ENCODE measurements at places on chromosomes 3 and 15.

- no peak for DNase-seq
These were observed 47.7 kb downstream of the UMPS start for GRCh38 chr3:124777762-124778470.

DNA sequence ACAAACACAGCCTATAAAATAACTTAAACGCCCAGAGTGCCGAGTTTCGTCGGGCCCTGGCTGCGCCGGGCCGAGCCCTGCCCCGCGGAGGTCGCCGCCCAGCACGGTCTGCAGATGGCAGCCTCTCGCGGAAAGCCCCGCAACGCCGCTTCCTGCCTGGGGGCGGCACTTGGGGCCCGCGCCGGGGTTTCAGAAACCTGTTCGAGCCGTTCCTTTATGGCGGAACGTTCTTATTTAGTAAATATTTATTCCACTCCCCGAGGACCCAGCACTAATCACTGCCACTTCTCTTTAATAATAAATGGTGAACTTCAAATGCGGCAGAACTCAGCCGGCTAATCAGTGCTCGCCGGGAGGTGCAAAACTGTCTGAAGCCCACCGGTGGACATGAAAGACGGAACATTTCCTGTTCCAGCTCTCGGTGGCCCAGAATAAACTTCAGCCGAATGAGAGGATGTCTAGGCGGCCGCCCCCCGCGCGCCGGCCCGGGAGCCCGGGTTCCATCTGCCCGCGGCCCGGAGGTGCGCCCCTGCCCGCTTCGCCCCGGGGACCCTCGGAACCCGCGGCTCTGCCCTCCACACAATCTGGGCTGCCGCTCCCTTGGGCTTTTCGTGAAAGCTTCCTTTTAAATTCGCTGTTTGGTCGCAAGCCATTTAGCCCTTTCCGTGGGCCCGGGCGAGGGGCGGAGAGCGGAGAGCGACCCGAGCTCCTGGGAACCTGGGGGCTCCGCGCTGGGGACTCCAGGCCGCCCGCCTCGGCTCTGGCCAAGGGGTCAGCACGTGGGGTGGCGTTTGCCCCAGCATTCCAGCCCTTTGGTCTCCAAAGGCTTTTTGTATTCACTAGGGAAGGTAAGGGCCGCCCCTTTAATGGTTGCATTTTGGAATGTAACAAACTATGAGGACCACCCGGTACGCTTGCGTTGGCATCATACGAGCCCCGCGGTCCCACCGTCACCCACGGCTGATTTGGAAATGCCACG lies 110.8 kb upstream of the ATP11B start:
- no peak for DNase-seq

GRCh38 chr3:29775340-29775739 lies 494.5 kb downstream of the RBMS3 start:
- no peak for DNase-seq

GRCh38 chr3:43641306-43642114 lies 19.7 kb upstream of the ANO10 start:
- no peak for DNase-seq

DNA sequence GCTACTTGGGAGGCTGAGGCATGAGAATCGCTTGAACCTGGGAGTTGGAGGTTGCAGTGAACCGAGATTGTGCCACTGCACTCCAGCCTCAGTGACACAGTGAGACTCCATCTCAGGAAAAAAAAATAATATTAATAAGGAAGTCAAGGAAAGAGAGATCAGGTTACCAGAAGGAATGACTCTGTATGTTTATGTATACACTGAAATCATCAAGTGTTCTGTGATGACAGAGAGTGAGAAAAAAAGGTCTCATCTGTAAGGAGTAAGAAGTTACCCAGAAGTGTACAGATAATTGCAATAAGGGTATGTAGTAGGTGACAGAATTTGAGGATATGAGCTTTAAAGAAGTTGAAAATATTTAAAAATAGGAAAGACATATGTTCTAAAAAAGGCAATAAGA lies 4.3 kb upstream of the CCDC50 start:
- no peak for DNase-seq

DNA sequence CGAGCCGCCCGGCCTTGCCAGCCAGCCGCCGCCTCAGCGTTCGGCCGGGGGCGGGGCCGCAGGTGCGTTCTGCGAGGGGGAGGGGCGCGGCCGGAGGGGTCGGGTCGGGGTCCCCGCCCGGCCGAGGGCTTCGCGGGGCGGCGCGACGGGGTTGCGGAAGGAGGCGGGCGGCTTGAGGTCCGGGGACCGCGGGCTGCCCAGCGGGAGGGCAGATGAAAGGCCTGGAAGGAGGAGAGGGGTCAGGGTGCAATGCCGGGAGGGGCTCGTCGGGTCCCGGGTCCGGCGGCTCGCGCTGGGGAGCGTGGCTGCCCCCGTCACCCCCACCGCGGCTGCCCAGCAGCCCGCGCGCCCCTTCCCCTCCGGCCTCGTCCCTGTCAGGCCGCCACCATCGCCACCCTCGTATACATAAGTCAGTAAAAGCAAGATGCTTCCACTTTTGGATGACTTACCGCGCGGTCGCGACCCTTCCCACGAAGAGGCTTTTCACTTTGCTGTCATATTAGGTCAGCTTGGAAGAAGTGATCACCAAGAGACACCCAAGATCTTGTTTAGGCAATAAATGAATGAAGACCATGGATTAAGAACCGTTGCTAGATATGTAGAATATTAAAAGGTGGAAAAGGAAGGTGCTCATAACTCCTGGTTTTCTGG lies 620 bp upstream of the ANP32A start:
- DNase-seq, result no peak

DNA sequence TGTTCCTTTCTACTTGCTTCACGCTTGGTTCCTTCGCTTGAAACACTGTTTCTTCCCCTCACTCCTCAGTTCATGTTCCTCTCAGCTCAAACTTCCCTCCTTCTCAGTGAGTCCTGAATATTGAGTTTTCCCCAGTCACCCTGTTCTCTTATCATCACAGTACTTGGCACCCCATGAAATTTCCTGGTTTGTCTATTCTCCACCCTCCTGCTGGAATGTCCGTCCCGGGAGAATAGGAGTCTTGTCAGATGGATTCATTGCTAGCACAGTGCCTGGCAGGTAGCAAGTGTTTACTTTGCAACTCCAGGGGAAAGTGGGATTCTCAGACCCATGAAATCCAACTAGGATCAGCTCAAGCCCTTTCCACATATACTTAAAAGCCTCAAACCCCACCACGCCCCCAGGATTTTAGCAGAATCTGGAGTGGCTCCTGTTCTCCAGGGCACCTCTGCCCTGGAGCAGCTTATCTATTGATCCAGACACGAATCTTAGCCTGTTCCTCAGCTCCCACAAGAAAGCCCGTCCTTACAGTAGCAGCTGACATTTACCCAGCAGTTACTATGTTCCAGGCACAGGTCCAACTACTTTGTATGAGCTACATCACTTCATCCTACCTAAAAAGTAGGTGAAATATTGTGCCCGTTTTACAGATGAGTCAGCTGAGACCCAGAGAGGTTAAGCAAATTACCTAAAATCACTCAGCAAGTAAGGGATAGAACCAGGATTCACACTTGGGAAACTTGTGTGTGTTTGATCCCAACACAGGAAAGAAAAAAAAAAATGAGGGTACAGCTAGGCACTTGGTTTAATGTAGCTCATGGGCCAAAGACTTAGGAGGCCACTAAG lies 36.8 kb upstream of the MAP3K13 start:
- DNase-seq, result no peak

DNA sequence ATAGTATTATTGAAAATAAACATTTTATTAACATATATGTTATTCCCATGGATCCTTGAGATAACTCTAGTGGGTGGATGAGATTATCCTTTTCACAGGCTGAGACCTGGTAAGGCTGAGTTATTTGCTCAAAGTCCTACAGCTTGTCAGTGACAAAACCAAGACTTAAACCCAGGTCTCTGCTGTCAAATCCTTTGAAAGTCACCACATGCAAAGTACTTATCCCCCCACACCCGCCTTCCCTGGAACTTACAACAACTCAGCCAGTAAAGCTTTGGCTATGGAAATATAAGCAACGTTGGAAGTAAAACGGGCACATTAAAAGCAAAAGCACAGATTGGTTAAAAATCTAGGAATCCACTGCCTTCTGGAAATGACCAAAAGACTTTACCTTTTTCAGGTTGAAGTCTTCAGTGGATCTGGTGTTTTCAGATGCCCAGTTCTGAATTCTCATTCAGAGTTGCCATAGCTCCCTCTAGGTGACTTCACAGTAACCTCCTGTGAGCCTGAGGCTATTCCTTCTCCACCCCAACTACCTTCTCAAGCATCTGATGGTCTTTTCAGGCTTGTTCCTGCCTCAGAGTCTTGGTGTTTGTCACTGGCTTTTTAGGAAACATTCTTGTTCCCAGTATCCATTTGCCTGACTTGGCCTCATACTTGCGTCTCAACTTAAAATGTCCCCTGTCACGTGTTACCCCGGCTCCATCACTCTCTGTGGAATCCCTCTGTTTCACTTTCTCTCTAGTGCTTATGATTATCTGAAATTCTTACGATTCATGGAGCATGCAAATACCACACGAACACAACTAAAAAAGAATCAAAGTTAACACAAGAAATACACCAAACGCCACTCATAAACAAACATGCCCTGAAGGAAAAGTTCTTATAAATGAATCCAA lies 131.2 kb downstream of the MAGI1 start:
- no peak for DNase-seq

DNA sequence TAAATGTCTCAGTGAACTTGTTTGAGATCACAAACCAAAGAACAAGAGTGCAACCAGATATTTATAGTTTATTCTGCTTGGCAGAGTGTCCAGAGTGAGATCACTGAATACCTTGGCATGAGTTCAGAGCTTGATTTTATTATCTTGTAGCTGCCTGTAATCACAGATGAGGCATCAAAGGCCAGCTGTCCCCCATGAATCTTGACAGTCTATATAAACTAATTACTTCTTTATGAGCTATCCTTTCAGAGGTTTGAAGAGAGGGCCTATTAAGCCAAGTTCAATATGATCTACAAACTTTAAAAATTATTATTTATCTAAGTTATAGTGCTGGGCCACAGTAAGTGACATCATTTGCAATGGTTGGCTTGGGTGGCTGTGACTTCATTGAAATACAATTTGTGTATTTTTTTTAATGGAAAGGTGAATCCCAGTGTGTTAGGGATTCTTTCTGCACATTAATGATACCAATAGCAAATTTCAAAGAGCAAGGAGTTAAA lies 251.5 kb downstream of the CLSTN2 start:
- DNase-seq, result no peak

DNA sequence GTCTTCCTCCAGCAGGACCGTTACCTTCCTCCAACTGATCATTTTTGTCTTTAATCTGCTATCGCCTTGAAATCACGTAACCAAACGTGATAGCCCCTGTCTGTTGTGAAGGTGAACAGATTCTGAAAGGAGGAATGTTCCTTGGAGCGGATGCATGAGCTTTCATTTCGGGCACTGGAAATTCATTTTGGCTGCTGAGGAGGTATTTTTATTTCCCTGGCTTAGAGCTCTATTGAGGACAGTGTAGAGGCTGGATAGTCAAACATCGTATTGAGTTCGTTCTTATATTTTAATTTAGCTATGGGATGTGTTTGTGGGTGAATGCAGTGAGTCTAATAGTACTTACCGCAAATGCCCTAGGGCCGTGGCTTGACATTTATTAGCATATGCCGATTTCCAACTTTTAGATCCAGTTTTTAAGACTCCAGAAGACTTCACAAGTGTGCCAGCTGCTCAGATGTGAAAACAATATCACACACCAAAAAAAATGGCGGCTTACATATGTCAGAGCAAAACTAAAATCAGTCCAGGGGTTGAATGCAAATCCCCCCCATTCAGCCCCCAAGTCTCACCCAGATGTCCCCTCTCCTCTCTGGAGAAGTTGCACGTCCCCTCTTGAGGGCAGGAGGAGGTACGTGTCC lies 22.1 kb downstream of the CPN2 start:
- DNase-seq, result no peak

DNA sequence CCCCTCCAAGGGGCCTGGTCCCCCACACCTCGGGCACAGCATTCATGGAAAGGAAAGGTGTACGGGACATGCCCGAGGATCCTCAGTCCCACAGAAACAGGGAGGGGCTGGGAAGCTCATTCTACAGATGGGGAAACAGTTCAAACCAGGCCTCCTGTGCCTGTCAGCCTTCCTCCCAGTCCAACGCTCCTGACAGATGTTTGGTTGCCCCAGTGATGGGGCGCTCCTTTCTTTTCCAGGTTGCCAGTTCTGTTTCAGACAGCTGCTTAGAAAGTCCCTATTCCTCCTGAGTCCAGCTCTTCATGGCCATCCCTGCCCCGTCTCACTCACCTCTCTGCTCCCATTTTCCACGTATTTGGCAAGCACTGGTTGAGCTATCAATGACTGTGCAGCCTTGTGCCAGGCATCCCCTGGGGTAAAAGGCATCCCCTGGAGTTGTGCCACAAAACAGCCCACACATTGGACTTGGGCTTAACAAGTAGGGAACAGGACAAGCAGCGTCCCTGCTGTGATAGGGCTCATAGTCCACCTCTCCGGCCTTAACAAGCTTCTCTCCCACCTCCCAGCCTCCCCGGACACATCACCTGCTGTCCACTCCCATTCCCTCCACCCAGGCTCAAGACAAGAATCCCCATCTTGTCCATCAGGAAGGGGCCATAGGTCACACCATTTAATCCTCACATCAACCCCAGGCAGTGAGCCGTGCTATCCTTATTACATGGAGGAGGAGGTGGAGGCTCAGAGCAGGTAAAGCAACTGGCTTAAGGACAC lies 6.6 kb downstream of the OXTR start:
- no peak for DNase-seq

DNA sequence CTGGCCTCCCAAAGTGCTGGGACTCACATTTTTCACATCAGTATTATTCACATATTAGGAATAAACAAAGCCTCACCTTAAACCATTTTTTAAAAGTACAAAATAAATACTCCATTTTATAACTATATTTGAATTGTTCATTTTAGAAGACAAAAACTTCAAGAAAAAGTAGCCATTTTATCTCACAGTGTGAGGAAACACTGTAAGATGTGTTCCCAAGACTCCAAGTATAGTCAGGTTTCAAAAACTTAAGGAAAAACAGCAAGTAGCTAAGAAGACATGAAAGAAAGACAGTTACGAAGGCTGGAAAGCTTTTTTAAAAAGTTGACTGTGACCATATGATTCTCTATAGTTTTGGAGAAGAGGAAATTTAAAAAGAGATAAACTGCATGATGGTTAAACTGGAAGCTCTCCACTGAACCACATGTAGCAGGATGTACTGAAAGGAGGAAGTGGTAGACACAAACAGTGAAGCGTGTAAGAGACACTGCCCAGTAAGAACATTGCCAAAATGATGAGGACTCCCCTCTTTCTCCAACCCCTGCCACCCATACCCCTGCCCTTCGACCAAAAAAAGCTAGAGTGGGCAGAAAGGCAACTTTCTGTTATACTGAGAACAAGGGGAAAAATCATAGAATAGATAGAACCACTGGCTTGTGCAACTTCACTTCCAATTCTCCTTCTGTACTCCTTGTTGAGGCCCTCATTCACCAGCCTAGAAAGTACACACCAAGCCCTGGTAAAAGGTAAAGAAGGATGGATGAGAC lies 6.2 kb upstream of the TMF1 start:
- no peak for DNase-seq

DNA sequence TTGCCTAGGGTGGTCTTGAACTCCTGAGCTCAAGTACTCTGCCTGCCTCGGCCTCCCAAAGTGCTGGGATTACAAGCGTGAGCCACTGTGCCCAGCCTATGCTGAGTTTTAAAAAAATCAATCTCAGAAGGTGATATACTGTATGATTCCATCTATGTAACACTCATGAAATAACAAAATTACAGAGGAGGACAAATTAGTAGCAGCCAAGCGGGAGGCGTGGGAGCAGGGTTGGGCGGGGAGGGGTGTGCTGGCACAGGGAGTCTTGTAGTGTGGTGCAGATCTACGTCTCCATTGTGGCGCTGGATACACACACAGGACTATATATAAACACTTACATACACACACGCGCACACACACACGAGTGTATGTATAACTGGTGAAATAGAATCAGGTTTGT lies 80.6 kb upstream of the LINGO1 start:
- no peak for DNase-seq
